ENCODE measurements at places on chromosomes 2 and 18.

DNA sequence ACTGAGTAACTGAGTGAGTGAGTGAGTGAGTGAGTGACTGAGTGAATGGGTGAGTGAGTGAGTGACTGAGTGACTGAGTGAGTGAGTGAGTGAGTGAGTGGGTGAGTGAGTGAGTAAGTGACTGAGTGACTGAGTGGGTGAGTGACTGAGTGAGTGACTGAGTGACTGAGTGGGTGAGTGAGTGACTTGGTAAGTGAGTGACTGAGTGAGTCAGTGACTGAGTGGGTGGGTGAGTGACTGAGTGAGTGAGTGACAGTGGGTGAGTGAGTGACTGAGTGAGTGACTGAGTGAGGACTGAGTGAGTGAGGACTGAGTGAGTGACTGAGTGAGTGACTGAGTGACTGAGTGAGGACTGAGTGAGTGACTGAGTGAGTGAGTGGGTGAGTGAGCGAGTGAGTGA, 13.9 kb downstream of the MAL start:
- DNase-seq: no peak

- no peak for DNase-seq
These were observed 939.6 kb upstream of the CNTNAP5 start for GRCh38 chr2:123085484-123085883.

GRCh38 chr2:149766339-149766738, 178.8 kb upstream of the MMADHC start:
- DNase-seq: no peak

GRCh38 chr2:113976277-113976928, 86.5 kb downstream of the ACTR3 start:
- DNase-seq: no peak

- DNase-seq: no peak
These were observed 96.8 kb downstream of the ST6GAL2 start for GRCh38 chr2:106789185-106789584.

DNA sequence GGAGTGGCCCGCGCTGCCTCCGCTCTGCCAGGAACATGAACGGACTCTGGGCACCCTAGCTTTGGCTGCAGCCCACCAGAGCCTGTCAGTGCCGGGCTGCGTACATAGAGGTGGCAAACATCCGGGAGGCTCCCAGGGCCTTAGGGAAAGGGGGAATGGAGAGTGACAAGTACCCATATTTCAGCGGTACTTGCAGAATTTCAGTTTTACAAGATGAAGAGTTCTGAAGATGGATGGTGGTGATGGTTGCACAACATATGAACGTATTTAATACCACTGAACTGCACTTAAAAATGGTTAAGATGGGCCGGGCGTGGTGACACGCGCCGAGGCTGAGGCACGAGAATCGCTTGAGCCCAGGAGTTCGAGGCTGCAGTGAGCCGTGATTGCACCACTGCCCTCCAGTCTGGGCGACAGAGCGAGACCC, 873 bp downstream of the MTHFD2 start:
- DNase-seq: no peak

GRCh38 chr2:150689590-150689989, 202.1 kb upstream of the RND3 start:
- DNase-seq: no peak

- DNase-seq: no peak
These were observed 592.7 kb downstream of the XIRP2 start for GRCh38 chr2:167480986-167481309.

- DNase-seq: no peak
These were observed 6.2 kb downstream of the ALS2 start for GRCh38 chr2:201774546-201774945.

- no peak for DNase-seq
These were observed 136.7 kb downstream of the LAMA3 start for GRCh38 chr18:23825978-23826405.

GRCh38 chr2:127106991-127107621, at the start of gene BIN1:
BIN1 (minus strand) TSS chr2:127107154; CDS start chr2:127106943, 211 bp downstream.
- peak; percentile 45 for DNase-seq

DNA sequence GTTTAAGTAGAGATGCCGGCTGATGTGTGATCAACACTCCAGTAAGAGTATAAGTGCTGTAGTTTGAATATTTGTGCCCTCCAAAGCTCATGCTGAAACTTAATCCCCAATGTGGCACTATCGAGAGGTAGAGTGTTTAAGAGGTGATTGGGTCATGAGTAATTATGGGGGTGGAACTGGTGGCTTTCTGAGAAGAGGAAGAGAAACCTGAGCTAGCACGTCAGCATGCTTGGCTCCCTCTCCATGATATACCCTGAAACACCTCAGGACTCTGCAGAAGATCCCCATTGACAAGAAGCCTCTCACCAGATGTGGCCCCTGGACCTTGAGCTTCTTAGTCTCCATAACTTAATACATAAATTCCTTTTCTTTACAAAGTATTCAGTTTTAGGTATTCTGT, 584.8 kb downstream of the TSN start:
- DNase-seq: no peak

GRCh38 chr2:8907764-8908288, 70.4 kb upstream of the KIDINS220 start:
- DNase-seq: no peak

- peak; percentile 53 for DNase-seq
These were observed at the start of gene METTL5 for GRCh38 chr2:169824373-169825333. METTL5 (minus strand) TSS chr2:169824905; CDS start chr2:169824597, 308 bp downstream.

DNA sequence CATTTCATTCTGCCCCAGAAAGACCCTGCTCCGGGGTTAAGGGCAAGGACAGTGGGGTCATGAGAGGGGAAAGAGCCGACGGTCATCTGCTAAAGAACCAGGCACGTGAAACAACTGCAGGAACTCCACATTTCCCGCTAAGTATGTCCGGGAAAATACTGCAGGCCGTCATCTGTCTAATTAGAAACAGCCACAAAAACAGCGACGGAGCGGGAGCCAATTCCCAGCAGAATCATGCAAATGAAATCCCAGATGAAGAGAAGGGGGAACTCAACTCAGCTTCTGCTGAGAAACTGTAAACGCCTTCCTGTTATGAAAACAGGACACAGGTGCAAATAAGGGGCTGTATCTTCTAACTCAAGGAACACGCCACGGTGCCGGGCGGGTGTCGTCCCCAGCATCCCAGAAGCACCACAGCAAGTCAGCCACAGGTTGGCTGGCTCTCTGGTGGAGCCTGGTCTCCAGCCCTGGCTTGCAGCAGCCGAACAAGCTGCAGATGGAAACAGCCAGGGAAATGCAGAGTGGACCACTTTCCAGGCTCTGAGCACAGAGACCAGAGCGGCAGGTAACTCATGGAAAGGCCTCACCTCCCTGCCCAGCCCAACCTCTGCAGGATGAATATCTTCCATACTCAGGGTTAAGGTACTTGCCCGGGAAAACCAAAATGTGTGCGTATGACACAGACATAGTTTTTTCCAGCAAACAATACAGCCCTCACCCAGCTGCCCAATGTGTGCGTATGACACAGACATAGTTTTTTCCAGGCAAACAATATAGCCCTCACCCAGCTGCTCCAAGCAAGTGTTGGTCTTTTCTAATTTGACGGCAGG, 28.9 kb downstream of the PXDN start:
- DNase-seq: no peak

DNA sequence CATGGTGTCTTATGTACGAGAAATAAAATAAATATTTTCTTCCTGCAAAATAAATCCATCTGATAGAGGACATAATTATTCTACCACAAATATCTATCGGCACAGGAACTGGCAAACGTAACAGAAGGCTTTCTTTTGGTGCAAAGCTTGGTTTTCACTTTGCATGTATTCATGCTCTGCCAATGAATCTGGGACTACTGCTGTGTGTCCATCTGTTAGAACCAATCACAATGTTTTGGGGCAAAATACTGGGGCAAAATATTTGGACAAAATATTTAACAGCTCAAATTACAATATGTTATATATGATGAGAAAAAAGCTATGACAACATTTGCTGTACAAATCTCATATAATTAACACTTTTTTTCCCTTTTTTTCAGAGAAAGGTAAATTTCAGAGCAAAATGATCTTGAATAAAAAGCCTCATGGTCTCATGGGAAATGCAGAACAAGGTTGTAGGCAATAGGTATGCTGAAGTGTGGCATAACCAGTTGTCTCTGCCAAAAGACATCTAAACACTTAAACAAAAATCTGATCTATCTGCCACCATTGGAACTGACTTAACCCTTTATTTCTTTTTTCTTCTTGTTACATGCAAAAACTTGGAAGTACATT, 923.2 kb downstream of the CPS1 start:
- DNase-seq: no peak

DNA sequence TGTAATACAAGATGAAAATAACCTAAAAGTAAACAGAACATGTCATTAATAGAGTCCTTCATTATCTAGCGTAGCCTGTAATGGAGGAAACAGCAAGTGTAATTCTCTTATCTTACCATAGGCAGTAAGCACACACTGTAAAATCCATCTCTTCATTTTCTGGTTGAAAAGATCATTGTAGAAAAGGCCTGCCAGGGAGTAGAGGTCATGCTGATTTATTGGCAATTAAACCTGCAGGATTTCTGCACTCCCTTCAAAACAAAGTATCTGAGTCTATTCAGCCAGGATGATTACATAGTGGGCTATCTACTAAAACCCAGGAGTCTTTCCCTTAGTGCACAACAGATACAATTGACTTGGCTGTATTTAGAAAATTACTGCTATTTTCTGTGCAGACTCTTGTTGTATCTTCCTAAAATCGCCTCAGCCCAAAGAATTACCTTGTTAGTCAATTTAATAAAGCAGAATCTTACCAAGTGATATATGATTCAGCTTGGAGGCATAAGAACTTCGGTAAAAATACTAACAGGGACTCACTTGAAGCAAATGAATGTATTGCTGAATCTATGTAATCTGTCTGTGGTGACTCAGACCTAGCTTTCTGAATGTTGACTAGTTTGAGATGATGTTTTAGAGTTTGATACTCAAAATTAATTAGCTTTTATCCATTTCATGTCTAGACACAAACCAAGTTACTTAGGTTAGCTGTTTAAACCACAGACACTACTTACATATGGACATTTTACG, 250.4 kb upstream of the STON1 start:
- DNase-seq: no peak

- no peak for DNase-seq
These were observed 217.0 kb upstream of the ZNF521 start for GRCh38 chr18:25568986-25569385.

- no peak for DNase-seq
These were observed 83.9 kb downstream of the CBLN2 start for GRCh38 chr18:72460210-72460680.

- DNase-seq: no peak
These were observed 375.5 kb upstream of the TRIB2 start for GRCh38 chr2:12341215-12341614.

DNA sequence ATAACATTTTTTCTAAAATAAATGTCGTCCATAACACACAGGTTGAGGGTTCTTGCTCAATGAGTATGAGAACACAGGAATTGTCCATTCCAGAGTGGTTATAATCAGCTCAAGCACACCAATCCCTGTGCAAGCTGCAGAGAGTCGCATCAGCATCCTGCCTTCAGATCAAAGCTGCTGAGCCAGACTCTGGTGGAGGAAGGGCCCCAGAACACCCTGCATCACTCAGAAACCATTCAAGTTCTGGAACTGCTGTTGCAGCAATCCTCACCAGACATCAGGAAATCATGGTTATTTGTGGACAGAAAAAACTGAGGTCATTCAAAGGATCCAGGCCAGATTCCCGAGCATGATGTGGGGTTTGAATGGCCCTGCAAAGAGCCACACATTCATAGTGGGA, 44.5 kb downstream of the DNER start:
- DNase-seq: no peak

GRCh38 chr2:38376346-38377049, 575 bp downstream of the ATL2 start:
- DNase-seq: peak; percentile 26

DNA sequence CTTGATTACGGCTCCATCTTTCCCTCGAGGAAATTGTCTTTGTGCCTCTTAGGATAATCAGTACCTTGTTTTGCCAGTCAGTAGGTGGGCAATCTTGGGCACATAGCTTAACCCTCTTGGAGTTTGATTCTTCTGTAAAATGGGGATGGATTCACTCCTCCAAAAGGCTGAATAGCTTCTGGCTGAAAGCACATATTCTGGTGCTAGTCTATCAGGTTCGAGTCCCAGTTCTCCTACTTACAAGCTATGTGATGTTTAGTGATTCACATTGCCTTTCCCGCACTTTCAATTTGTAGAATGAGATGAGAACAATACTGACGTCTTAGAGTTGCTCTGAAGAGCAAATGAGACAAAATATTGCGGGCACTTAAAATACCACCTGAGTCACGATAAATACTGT, 43.9 kb downstream of the ATIC start:
- DNase-seq: no peak

DNA sequence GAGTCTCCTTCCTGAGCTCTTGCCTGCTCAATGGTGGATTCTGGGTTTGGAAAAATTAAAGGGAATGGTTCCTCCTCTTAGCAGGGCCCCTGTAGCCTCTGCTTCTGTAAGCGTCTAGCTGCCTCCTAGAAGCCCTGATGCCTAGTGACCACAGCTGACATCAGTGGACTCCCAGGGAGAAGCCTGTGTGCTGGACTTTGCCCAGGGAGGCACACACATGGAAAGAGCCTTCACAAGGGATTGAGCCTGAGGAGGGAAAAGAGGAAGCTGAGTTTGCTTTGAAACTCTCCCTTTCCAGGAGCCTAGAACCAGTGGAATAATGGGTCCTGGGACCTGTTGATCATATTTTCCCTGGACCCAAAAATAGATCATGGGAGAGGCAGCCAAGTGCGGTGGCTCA, 1.4 kb upstream of the CFAP65 start:
- no peak for DNase-seq

DNA sequence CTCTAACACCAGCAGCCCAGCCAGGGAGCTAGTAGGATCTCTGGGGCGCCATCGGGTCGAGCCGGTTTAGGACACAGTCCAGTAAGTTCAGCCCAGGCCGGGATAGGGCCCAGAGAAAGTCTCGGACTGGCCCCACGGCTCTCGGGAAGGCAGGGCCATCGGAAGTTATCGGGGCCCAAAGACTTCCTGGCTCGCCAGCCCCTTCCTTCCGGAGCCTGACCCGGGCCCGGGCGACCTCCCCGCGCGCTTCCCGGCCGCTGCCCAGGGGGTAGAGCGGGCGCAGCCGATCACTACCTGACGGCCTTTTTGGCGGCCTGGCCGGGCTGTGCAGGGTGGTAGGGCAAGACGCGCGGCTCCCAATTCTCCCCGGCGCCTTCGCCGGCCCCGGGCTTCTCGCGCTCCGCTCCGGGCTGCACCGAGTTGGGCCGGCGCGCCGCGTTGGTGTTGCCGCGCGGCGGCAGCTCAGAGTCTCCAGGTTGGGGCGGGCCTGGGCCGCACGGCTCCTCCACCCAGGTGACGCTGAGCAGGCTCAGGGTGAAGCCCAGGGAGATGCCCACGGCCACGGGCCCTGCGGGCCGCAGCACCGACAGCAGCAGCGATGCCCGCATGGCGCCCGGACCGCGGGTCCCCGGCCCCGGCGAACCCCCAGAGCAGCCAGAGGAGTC, 546 bp downstream of the CHPF start:
- DNase-seq: no peak

- no peak for DNase-seq
These were observed 317.8 kb downstream of the AGAP1 start for GRCh38 chr2:235811446-235812184.

GRCh38 chr18:79991494-79991893, 3.1 kb upstream of the TXNL4A start:
- no peak for DNase-seq

GRCh38 chr2:207983641-207984042, 41.7 kb downstream of the PLEKHM3 start:
- DNase-seq: no peak

- no peak for DNase-seq
These were observed 108.3 kb downstream of the AGAP1 start for GRCh38 chr2:235601960-235602704.
